H1 (cell line): ENCODE measurements at places on chromosomes 3 and 15.

DNA sequence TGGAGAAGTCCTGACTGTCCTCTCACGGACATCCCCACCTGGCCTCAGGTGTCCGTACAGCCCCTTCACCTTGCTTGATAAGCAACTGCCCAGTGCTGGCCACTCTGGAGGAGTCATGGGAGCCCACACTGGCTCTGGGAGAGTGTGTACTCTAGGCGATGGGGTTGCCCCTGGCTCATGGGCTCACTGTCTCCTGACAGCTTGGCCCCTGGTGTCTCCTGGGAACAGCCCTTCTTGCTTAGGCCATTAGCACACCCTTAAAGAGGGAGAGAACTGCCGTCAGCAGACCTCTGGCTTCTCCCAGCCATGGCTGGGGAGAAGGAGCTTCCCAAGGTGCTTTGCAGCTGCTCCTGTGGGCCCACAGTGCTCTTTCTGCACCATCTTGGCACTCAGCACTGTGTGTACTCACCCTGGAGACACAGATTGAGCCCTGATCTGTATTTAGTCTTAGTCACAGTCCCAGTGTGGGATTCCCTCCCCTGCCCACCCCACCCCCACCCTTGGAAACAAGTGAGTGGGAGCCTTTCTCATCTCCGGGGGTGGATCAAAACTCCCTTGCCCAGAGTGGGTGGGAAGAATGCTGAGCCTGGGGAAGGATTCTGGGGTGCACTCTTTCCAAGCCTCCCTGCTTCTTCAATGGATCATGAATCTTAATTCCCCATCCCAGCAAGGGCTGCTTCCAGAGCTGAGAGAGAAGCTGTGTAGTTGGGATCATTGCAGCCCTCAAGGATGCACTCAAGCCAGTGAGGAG, 83.5 kb upstream of the ADPGK start:
- DNase-seq = peak; percentile 35

DNA sequence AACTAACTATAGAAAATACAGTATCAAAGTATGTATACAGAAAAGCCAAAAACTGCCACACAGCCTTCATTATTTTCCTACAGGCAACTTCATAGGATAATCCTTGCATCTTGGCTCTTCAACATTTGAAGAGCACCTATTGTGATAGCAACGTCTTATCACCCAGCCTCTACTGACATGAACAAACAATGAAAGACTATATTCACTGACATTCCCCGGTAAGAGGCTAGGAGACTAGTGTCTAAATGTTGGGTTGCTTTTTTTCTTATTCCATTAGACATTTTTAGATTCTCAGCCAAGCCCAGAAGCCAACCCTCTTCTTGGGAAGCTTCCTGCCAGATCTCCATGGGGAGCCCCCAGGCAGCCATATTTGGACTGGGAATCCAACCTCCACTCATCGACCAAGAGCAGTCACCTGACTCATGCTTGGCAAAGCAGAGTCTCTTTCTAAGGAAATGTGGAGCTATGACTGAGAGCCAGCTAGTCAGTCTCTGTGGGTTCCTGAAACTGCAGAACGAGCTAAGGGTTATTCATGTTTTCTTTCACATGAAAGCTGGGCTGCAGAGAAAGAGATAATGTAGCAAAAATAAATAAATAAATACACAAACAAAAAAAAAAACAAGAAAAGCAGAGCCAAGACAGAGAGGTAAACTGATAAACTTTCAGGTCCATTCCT, 227.5 kb downstream of the MAGI1 start:
- no peak for DNase-seq

GRCh38 chr3:46604127-46604526, 8.2 kb upstream of the FAM240A start:
- DNase-seq = no peak

GRCh38 chr15:38708672-38709180, 144.1 kb upstream of the RASGRP1 start:
- no peak for DNase-seq

DNA sequence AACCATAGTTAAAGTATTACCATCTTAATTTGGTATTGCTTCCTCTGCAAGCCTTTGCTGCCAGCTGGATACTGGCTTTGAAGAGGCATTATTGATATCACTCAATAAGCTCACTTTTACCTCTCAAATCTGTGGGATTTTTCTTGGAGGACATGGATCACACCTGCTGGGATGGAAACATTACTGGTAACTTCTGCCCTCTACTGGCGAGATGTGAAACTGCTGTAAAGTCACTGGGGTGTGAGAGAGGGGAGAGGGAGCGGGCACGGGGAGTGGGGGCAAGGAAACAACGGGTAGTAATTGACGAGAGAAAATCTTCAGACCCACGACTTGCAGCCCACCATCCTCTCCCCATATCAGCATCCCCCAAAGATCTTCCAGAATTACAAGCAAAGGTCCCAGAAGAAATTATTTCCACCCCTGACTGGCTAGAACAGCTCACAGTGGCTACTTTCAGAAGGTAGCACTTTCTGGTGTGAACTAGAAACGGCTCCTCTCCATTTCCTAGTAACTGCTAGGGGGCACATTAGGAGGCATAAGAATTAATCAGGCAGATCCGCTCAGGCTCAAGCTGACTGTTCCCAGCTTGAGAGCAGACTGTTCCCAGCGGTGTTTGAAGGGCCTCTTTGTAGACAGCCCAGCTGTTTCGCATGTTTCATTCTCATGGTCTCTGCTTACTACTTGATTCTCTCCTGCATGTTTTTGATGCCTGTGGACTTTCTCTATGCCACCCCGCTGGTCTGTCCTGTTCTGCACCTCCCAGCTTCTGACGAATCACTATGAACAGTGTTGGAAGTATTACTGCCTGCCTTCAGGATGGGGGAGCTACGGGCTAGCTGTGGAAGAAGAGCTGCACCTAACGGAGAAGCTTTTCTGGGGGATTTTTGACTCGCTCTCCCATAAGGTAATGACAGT, 230.4 kb upstream of the CHRM5 start:
- peak; percentile 79 for DNase-seq

DNA sequence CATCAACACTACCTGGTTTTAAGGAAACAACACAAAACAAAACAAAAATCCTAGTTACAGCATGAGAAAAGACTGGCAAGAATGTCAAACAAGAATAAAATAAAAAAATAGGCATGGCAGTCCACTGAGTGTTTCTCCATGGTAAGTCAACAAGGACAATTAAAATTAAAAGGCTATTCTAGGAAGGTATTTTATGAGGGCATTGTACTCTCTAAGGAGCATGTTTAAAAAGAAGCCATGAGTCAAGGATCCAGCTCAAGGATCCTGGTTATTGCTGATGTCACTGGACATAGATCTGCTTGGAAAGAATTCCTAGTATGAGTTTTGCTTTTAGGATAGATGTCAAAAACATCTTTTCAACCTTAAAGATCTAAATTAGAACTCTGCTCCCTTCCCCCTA, 106.7 kb downstream of the MYO5A start:
- DNase-seq = no peak
